ENCODE measurements at places on chromosomes 2 and 18.

DNA sequence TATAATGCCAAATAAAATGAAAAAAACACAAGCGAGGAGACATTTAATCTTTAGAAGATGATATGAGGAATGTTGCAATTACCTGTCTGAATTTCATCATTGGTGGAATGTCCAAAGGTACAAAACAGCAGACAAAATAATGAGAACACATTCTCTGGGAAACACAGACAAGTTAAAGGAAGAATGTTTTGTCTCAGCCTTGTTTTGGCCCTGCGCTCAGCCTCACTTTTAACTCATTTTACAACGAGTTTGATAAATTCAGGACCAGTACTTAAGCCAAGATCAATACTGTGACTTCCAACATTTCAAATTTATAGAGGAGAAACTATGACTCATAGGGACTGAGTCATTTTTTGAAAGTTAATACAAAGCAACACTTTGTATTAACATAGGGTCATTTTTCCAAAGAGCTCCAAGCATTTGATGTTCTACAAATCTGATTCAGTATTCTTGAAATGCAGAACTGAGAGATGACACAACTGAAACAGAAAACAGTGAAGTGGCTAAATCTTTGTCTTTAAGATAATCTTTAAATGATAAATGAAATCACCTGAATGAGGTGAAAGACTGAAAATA lies 833.2 kb upstream of the CHAC2 start:
- no peak for DNase-seq

GRCh38 chr2:72673279-72673678 lies 152.6 kb downstream of the EXOC6B start:
- no peak for DNase-seq

- no peak for DNase-seq
Measured at GRCh38 chr18:4200399-4200798, 254.7 kb downstream of the DLGAP1 start.

GRCh38 chr2:238716585-238716984 lies 131.3 kb upstream of the TWIST2 start:
- no peak for DNase-seq

GRCh38 chr2:152359573-152360363 lies 24.8 kb downstream of the FMNL2 start:
- no peak for DNase-seq

DNA sequence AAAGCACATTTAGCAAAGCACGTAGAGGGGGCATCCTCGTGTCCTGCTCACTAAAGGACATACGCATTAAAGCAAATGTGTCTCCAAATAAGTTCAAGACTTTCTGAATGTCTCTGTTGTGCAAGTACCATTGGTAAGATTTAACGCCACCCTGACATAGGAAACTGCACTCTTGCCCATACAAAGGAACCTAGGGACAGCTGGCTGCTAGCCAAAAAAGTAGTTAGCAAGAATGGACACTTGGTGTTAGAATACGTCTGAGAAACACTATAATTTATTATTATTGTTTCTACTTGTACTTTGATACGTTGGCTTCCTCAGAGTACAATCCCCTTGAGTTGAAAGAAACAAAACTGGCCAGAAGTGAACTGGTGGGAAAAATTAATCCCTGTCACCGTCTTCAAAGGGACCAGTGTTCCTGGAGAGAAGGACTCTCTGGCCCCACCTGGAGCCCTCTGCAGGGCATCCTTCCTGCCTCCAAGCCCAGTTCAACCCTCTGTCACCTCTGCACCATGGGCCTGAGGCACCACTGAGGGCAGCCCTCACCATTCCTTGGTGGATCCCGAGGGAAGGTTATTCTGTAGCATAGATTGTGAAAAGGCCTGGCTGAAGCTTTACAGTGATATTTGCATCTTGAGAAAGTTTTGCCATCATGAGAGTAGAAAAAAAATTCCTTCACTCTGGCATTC lies 51.4 kb upstream of the APCDD1 start:
- DNase-seq, result no peak

DNA sequence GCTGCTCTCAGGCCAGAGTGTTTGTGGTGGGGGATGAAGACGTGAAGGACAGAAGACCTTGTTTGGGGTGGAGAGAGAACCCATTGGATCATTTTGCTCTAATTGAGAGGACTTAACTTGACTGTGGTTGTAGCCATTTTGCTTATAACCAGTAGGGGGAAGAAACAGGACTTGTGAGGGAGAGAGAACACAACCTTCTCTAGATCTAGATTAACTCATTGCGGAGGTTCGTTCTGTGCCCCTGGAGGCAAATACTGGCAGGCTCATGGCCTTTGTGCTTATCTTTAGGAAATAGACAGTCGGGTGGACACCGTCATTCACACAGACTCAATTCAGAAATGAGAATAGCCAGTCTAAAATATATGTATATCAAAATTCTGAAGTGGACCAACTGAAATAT lies 147.0 kb upstream of the LHCGR start:
- no peak for DNase-seq

DNA sequence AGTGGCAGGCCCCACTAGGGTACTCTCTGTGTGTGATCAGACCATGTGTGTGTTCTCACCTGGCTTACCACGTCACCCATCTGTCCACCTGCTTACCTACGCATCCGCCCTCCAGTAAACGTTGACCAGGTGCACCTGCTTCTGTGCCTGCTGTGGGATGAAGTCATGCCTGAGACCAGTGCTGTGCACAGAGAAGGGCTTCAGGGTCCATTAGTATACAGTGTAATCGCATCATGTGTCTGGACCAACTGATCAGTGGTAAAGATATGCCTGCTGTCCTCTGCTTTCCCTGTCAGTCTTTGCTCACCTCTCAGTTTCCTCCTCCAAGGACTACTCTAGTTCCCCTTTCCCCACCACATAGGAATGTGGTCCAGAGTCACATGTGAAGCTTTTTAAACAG lies 109.3 kb downstream of the FHOD3 start:
- no peak for DNase-seq

- no peak for DNase-seq
Measured at GRCh38 chr2:81084101-81084500, 779.5 kb upstream of the LRRTM1 start.

DNA sequence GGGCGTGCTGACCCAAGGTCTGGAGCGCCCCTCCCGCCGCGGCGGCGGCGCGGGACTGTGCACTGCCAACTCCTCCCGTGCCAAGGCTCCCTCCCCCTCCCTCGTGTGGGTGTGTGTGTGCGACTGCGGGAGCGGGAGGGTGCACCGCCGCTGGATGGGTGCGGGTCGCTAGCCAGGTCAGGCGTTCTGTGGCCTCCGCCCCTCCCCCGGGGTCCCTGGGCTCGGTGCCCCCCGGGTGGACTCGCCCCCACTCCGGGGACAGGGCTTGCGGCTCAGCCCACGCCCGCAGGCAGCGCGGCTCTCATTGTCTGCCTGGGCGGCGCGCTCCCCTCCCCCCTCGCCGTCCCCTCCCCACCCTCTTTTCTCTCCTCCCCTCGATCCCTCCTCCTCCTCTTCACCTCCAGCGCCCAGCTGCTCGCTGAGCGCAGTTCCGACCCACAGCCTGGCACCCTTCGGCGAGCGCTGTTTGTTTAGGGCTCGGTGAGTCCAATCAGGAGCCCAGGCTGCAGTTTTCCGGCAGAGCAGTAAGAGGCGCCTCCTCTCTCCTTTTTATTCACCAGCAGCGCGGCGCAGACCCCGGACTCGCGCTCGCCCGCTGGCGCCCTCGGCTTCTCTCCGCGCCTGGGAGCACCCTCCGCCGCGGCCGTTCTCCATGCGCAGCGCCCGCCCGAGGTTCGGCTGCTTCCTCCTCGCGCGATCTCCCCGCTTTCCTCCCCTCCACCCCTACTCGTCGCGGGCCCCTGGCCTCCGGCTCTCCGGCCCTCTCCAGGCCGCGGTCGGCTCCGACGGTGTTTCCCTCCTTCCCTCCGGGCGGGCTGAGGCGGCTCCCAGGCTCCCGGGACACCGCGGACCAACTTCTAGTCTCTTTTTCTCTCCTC lies at the start of gene GATA6:
GATA6 (plus strand) TSS at position 579 of the 878 bp plus-strand sequence. CDS start 1,556 bp downstream, outside the sequence.
- DNase-seq, result no peak

DNA sequence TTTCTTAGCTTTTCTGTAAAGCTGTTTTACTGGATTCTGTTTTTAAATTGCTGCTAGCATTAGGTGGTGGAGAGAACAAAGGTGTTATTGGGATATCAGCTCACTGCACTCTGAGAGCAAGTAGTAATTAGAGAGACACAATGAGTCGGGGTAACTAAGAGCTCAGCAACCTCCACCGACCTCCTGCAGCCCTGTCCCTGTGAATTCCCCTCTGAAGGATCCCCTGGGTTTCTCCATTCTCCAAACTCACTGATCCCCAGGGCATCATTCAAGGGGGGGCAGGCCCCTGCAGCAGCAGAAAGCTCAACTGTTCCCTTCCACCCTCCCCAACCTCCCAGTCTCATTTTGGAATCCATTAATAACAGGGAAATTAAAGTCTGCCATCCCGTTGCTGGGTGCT lies 73.0 kb downstream of the MTCL1 start:
- no peak for DNase-seq

GRCh38 chr2:19219060-19219459 lies 139.4 kb downstream of the OSR1 start:
- no peak for DNase-seq

GRCh38 chr2:234395891-234396420 lies 100.9 kb downstream of the ARL4C start:
- no peak for DNase-seq

DNA sequence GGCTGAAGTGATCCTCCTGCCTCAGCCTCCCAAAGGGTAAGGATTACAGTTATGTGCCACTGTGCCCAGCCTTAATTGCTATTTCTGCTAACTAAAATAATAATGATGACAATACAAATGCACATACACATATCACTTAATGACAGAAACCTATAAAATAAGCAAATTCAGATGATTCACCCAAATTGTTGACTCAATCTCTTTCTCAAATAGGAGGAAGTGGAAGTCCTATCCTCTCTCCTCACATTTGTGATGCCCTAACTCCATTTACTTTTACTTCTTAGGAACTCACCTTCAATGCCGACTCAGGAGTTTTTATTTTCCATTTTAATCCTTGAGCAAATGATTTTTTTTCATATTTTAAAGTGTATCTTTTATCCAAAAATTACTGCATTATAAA lies 24.5 kb upstream of the RAPH1 start:
- no peak for DNase-seq

Measured in anterior cingulate cortex (tissue), 58 donors.